ENCODE measurements at places on chromosomes 1 and 21. TPM values are rescaled to one million over a fixed set of nuclear protein-coding genes. Genes with fewer than 3 reads are reported as not detected.

Gene C1orf141
- total RNA-seq, result not detected

DNA sequence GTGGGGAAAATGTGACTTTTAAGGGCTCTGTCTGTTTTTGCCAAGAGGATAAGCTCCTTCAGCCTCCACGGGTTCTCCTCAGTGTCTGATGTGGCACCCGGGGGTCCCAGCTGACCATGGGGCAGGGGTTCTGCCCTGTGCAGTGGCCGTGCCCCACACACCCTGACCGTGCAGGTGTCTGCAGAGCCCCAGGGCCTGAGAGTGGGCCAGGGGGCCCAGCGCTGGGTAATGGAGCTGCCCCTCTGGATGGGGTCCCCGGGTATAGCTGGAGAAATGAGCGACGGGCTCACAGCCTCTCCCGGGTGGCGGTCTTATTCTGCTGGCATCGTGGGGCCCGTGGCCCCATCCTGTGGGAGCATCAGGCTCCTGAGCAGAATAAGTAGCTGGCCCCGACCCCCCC is 2.9 kb upstream of the PFKL start:
- no peak for DNase-seq

DNA sequence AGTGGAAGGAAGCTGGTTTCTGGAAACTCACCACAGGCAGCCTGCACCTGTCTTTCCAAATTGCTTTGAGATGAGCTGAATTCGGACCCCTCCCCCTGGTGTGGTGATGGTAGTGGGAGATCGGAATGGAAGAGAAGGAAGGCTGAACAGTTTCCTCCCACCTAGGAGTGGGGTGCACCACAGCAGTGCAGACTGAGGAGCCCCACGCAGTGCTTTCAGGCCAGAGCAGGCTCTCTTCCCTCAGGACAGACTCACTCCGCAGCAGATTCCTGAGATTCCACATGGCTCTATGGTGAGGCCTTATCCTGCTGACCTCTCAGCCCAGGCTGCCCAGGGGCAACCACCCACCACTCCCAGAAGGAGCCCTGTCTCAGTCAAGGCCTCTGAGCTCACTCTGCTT is 80.9 kb downstream of the ATP1A1 start:
- DNase-seq, result no peak

GRCh38 chr1:46757247-46757955 is 38.5 kb upstream of the EFCAB14 start:
- no peak for DNase-seq

DNA sequence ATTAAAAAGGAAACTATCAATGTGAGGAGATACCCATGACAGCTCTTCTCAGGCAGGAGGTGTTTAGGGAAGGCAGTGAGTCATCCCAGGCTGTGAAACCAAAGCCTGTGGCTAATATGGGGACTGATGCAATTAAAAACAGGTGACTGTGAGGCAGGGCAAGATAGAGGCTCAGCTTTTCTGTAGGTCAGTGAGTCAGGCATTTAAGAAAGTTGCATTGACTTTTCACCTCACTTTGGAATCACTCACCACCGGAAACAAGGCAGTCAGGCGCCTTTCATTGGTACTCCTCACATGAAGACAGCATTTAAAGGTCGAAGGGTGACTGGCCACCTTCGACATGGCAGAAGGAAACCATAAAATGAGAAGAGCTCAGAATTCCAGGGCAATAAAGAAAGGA is 54.5 kb downstream of the PAPPA2 start:
- no peak for DNase-seq

DNA sequence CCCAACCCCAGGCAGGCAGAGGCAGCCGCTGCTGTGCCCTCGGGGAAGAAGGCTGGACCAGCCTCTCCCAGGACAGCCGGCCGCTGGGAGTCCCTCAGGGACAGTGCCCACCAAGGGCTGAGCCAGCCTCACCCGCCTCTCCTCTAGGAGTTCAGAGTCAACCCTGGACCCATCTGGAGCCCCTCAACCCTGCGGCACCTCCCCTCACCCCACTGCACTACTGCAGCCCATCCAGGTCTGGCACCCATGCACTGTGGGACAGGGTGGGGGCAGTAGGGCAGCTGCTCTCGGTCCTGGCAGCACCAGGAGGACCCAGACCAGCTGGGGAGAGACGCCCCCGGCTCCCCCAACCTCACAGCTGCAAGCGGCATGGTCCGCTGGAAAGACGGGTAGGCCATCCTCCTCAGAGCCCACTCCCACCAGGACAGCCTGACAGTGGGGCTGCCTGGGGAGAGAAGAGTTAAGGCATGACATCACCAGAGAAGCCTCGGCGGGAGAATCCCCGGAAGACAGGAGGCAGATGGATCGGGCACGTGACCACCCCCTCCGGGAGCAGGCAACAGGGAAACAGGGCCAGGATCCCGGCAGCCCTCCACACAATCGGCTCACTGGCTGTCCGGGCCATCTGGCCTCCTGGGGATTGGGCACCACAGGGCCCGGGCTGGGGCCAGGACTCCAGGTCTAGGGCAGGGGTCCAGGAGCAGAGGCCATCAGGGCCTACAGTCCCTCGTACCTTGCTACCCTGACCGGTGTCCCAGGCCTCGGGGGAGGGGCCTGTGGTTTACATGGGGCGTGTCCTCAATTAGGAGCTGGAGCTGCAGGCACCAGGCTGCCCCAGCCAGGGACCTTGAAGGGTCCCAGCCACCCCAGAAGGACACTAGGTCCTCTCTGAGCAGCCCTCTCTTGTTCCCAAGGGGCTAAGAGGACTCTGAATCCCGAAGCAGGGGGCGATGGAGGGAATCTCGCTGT is 3.1 kb downstream of the ACAP3 start:
- DNase-seq, result no peak

- DNase-seq, result no peak
These were observed 9.4 kb upstream of the KIF14 start for GRCh38 chr1:200629876-200630514.

All from natural killer cell (primary cell).